ENCODE measurements at places on chromosomes 5 and 9.

DNA sequence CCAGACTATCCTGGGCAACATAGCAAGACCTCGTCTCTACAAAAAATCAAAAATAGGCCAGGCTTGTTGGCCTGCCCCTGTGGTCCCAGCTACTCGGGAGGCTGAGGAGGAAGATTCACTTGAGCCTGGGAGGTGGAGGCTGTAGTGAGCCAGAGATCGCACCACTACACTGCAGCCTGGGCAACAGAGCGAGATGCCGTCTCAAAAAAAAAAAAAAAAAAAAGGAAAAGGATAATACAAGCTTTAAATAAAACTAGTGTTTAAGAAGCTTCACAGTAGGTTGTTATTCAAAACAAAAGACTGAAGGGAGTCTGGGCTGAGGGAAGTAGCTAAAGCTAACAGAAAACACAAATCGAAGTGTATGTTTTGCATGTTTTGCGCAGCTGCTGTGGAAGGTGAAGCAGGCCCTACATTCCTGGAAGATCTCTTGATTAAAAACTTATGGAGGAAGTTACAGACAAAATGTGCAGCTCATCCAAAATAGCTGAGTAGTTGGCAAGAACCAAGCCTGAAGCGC, 581 bp upstream of the C9orf40 start:
- DNase-seq, result peak; percentile 57

- DNase-seq, result peak; percentile 66
These were observed 26.2 kb upstream of the BICD2 start for GRCh38 chr9:92790542-92791527.

DNA sequence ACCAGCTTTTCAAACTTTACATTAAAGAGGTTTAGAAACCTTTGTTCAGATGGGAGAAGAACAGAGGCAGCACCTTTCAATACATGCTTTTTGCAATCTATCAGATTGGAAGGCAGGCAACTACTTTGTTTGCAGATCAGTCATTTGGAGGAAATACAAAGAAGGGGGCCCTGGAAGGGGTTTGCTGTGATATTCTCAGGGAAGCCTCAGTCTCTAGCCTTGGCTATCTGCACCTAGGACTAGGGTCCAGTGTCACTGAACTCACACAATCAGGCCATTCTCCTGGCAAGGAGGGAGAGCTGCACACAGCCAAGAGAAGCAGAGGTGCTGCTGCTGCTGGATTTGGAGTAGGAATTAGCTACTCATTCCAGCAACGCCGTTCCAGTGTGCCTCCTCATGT, 79.5 kb downstream of the CRB2 start:
- no peak for DNase-seq

DNA sequence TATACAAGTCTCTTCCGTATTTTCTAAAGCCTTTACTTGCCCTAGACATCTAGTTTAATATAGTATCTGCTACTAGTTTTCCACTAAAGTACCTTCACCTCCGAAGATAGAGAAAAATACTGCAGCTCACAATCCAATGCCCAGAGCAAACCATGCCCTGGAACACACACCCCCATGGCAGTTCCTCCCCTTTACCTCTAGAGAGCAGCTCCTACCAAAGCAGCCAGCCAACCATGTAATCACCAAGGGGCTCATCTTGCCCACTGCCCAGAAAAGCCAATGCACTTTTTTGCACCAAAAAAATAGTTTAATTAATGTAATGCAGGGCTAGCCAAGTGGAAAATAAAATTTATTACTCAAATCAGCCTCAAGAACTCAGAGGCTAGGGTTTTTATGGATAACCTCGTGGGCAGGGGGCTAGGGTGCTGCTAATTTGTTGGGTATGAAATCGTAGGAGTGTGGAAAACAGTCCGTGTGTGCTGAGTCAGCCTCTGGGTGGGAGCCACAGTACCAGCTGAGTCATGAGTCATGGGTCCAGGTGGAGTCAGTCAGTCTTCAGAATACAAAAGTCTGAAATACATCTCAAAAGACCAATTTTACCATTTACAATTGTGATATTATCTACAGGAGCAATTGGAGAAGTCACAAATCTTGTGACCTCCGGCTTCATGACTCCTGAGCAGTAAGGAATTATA, 120.1 kb upstream of the ACO1 start:
- no peak for DNase-seq

- DNase-seq, result no peak
These were observed 44.2 kb downstream of the PDE6A start for GRCh38 chr5:149900390-149900789.

DNA sequence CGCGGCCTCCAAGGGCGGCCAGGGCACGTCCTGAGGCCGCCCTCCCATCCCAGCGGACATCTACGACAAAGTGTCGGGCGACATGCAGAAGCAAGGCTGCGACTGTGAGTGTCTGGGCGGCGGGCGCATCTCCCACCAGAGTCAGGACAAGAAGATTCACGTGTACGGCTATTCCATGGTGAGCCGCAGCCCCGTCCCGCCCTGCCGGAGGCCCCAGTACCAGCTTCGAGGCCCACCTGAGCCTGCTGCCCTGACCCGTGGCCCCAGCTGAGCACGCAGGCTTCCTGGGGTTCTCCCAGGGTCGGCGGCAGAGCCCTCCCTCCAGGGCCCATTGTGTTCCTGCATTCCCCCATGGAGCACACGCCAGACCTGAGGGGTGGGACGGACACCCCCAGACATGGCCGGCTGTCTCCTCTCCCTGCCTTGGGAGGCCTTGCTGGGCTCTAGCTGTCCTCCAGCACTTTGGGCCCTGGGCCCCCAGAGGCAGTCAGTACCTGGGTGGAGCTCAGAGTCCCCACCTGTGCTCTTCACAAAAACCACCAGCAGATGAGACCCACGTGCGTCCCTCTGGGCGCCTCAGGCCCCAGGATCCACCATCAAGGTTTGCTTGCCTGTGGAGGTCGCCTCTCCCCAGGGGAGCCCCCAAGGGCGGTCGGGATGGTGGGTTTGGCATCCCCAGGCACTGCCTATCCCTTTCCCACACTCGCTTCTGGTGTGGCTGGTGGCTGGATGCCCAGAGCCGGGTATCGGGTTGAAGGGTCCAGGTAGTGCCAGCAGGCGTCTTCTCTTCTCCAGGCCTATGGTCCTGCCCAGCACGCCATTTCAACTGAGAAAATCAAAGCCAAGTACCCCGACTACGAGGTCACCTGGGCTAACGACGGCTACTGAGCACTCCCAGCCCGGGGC, 1.0 kb downstream of the PHPT1 start:
- DNase-seq, result no peak

DNA sequence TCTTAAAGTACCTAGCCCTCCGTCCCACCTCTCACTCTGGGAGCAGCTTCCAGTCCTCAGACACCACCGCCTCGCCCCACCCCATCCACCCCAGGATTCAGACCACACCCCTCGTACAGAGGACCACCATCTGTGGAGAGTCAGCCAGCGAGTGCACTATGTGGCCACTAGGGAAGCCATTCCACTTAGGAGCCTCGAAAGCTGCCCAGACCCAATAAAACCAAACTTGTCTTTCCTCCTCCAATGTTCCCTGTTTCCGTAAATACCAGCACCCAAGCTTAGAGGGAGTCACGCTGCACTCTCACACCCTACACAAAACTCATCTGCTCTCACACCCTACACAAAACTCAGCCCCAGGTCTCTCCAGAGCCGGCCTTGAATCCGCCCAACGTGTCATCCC, 1.9 kb downstream of the GCNT4 start:
- DNase-seq, result no peak

DNA sequence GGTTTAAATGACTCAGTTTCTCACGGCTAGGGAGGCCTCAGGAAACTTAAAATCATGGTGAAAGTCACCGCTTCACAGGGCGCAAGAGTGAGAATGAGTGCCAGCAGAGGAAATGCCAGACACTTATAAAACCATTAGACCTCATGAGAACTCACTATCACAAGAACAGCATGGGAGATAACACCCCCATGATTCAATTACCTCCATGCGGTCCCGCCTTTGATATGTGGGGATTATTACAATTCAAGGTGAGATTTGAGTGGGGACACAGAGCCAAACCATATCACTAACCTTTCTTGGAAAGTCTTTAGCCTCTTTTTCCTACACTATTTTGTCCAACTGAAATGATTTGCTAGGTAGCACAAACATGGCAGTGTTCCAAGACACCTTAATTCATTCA, 533.9 kb upstream of the NUDT12 start:
- no peak for DNase-seq

DNA sequence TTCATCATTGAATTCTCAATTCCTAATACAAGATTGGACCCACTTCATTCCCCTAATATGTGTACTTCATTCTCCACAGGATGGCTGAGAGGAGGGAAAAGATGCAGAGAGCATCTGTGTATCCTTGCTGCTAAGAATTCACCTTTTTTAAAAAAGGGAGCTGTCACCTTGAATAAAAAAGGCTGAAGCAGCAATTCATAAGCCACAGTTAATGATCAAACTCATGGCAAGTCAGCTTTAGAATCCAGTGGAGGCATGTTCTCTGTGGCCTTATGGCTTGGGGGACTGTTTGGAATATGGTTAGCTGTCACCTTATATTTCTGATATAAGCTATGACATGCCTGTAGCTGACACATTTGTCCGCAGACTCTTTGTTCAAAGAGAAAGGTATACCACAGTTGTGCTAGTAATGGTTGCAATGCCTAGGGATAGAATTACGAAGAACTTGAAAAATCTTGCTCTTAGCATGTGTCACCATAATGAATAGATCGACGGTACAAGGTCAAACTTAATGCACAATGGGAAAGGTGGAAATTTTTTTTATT, 256.8 kb upstream of the TNC start:
- no peak for DNase-seq

- peak; percentile 12 for DNase-seq
These were observed 560.7 kb downstream of the HTR1A start for GRCh38 chr5:63401436-63402046.

DNA sequence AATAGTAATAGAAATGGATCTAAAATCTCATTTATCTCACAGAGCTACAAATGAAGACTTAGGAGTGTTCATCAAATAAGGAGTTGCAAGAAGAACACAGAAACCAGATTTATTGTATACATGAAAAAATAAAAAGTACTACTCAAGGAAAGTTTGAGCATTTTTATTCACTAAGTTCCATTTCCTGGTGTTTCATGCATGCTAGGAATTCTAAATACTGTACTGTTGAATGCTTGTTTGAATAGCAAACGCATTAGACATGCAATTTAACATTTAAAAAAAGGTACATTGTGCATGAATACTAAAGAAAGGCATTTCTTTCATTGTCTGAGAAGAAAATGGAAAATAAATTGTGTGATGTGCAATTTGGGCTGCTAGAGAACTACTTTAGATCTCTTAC, 52.1 kb downstream of the C6 start:
- no peak for DNase-seq

GRCh38 chr5:131943916-131944315, 1.5 kb downstream of the MEIKIN start:
- no peak for DNase-seq

- no peak for DNase-seq
These were observed 206.2 kb downstream of the TTLL11 start for GRCh38 chr9:121886759-121887485.

- no peak for DNase-seq
These were observed 113.4 kb upstream of the ALDH1B1 start for GRCh38 chr9:38278931-38279679.

- DNase-seq, result no peak
These were observed 49.9 kb downstream of the P4HA2 start for GRCh38 chr5:132177691-132178149.

DNA sequence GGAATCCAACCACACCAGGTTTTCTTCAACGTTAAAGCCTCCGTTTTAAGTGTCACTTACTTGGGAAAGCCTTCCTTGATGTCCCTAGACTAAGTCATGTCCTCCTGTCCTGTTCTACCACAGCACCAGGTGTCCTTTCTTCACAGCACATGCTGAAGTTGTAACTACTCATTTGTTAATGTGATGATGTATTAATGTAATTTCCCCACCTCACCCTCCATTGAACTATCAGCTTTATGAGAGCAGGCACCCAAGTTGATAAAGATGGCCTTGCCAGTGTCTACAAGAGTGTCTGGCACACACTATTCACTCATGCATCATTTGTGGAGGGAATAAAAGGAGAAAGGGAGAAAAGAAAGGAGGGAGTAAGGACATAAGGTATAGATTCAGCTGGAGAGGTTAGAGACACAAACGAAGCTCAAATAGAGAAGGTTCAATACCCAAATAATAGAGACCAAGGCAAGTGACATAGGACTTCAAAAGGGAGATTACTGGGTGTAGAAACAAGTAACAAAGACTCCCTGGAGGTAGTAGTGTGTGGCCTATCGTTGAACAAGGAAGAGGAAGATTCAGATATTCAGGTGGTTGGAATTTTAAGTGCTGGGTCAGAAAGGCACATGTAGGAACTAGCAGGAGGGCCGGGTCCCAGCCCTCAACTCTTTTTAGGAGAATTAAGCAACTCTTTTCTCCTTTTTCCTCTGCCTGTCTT, 6.6 kb downstream of the ITK start:
- DNase-seq, result no peak

GRCh38 chr9:96203867-96204501, 98.0 kb downstream of the HSD17B3 start:
- peak; percentile 54 for DNase-seq

DNA sequence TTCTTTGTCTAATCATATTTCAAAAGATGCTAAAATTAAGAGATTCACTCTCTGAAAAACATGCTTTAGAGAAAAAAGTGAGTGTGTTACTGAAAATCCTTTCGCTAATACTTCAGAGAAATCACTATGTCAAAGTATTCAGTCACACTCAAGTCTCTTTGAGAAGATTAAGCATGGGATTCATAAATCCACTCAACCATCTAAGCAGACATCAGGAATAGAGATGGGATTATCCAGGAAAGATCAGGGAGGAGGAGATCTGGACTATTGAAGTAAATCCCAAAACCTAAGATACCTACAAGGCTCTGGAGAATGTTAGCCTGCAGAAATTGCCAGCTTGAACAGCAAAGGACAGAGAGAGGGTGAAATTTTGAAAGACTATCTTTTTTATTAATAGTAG, 317.2 kb upstream of the ACO1 start:
- DNase-seq, result no peak

GRCh38 chr9:129402371-129402739, 218.5 kb downstream of the C9orf50 start:
- no peak for DNase-seq

- no peak for DNase-seq
These were observed 13.1 kb downstream of the MARCHF6 start for GRCh38 chr5:10366310-10367272.

- DNase-seq, result no peak
These were observed 70.4 kb downstream of the MVB12B start for GRCh38 chr9:126397056-126397455.

GRCh38 chr5:38874948-38875456, 29.2 kb downstream of the OSMR start:
- DNase-seq, result no peak

- DNase-seq, result no peak
These were observed 78.0 kb downstream of the CACNA1B start for GRCh38 chr9:137955586-137955985.

Data from fibroblast of the conjunctiva (primary cell).